ENCODE measurements at places on chromosomes 7 and 10.

DNA sequence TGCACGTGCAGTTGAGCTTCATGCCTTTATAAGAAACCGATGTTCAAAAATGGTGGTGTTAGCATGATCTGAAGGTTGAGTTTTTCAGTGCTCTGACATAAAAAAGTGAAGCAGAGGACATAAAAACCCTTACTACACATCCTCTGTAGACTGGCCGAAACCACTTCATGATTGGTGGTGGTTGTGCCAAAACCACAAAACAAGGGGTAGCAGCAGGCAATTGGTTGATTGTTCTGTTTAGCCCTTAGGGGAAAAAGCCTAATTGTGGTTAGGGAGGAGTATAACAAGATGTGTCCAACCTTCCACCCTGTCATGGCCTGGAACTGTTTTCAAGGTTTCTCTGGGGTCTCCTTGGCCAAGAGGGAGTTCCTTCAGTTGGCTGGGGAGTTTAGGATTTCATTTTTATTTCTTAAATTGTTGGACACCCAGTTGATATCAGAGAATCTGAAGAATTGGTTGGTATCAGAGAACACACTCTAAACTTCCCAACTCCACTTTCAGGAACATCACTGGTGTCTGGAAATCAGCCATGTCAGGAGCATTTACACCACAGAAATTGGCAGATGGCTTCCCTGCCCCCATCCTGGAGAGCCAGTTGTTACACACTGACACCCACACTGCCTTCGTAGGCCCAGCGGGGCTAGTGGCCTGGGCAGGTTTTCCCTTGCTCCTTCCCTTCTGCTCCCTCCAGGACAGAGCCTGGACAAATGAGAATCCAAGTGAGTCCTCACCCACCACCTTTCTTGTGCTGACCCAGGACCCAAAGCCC, 18.8 kb downstream of the MRPS24 start:
- DNase-seq, result no peak

GRCh38 chr7:3861941-3862340, 560.9 kb downstream of the SDK1 start:
- no peak for DNase-seq

DNA sequence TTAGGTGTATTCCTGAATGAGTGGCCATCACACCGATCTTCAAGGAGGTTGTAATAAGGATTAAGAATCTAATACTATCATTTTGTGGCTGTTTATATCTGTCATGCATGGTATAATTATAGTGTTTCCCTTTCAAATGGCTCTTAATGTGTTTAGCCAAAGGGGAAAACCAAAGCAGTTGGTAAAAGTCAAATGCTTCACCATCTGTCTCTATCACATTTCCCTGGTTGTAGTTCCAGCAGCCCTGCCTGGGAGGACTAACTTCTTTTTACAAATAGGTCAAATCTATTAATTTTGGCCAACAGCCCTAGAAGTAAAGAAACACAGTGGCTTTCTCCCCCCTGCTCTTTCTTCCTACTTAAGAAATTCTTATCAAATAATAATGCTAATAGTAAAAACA, 56.7 kb downstream of the ZNF365 start:
- DNase-seq, result no peak

- DNase-seq, result no peak
Measured at GRCh38 chr7:141640239-141640840, 61.6 kb downstream of the DENND11 start.

DNA sequence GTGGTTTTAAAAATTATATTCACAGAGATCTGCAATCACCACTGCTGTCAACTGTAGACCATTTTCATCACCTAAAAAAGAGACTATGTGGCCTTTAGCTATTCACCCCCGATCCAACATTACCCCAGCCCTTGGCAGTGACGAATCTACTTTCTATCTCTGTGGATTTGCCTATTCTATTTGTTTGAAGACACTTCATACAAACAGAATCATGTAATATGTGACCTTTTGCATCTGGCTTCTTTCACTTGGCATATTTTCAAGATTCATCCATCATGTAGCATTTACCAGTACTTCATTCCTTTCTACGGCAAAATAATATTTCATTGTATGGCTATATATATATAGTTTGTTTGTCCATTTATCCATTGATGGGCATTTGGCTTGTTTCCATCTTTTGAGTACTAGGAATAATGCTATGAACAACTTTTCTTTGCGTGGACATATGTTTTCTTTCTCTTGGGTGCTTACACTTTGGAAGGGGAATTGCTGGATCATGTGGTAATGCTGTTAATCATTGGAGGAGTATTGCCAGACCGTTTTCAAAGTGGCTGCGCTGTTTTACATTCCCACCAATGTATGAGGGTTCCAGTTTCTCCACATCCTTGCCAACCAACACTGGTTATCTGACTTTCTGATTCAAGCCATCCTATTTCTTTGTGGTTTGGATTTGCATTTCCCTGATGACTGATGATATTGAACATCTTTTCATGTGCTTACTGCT, 22.3 kb downstream of the ADAMTS14 start:
- no peak for DNase-seq

- no peak for DNase-seq
Measured at GRCh38 chr7:21984042-21984441, 38.3 kb upstream of the CDCA7L start.

DNA sequence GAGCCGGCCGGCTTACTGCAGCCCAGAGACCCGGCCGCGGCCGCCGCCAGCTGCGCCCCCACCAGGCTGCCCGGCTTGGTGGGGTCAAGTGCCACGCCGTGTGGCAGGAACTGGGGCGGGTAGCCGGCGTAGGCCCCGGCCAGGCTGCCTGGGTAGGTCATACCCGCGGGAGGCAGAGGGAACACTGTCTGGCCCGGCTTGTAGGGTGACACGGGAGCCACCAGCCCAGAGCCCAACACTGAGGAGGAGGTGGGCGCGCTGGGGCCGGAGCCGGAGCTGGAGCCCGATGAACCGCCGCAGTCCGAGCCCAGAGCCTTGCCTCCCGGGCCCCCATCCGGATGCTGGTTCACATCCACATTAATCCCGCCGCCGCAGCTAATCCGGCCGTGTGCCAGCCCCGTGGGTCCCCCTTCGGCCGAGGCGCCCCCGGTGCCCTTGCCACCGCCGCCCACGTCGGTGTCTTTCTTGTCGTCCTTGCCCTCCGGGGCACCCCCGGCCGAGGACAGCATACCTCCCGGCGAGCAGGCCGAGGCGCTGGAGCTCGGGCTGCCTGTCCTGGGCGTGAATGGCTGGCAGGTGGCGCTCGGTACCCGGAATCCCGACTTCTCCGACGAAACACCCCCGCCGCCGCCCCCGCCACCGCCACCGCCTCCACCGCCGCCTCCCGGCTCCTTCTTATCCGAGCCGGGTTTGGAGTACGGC, 2.0 kb downstream of the ZNF503 start:
- no peak for DNase-seq

DNA sequence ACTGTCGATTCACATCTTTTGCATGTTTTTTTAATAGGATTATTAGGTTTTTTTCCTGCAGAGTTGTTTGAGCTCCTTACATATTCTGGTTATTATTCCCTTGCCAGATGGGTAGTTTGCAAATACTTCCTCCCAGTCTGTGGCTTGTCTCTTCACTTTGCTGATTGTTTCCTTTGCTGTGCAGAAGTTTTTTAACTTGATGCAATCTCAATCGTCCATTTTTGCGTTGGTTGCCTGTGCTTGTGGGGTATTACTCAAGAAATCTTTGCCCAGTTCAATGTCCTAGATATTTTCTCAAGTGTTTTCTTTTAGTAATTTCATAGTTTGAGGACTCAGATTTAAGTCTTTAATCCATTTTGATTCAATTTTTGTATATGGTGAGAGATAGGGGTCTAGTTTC, 95.4 kb downstream of the TBXAS1 start:
- no peak for DNase-seq

DNA sequence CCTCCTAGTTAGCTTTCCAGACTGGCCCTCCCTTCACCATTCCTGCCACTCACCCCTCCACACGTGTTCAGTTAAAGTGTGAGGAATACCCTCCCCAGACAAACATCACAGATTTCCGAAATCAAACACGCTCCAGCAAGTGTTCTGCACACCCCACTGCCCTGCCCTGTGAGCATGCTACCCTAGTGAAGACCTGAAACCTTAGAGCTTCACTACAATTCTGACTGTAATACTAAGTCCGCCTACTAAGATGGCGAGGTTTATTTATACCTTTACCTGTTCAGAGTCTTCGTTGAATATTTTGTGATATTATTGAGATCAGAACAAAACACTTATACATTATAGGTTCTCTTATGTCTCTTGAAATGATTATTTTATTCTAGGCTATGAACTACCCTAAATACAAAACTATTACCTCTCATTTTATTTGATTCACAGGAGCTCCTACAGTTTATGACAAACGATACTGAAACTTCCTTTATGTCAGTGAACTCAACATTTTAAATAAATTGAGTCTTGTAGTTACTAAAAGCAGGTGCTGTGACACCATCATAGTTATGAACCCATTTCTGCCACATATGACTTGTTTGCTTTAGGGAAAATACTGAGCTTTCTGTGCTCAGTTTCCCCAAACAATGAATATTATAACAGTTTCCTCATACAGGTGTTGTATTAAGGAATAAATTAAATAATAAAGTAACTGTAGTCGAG, 8.6 kb downstream of the SCIN start:
- no peak for DNase-seq

GRCh38 chr10:110209926-110210673, 2.7 kb downstream of the MXI1 start:
- DNase-seq, result peak; percentile 61

DNA sequence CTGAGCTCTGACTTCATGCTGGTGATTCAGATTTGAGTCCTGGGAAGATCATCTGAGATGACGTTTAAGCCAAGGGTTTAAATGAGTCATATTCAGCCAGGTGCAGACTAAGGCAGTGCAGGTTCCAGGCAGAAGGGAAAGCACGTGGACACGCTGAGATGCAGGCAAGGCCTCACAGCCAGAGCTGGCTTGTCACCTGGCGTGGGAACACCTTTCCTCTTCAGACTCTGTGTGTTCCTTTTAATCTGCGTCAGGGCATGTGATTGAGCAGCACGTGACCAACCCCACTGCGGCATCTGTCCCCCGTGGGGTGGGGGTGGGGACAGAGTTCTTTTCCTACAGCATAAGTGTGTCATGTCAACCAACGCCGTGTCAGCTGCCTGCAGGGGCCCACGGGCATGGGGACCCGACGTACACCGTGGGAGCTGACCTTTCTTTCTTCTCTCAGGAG, 10.7 kb upstream of the IDI2 start:
- no peak for DNase-seq

DNA sequence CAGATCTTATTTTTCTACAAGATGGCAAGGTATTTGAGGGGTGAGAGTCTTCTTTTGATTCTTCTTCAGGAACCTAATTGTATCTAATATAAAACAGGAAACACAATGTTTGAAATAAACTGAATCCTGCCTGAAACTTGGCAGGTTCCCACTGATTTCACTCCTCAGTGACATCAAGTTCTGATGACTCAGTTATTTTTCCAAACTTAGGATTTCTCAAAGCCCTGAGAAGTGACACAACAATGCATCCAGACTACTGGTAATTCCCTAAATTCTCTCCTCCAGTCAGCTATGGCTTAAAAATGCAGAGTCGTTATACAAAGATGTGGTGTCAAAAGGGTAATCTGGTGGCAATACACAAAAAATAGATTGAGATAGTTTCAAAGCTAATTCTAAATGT, 80.9 kb downstream of the ABLIM1 start:
- DNase-seq, result no peak

DNA sequence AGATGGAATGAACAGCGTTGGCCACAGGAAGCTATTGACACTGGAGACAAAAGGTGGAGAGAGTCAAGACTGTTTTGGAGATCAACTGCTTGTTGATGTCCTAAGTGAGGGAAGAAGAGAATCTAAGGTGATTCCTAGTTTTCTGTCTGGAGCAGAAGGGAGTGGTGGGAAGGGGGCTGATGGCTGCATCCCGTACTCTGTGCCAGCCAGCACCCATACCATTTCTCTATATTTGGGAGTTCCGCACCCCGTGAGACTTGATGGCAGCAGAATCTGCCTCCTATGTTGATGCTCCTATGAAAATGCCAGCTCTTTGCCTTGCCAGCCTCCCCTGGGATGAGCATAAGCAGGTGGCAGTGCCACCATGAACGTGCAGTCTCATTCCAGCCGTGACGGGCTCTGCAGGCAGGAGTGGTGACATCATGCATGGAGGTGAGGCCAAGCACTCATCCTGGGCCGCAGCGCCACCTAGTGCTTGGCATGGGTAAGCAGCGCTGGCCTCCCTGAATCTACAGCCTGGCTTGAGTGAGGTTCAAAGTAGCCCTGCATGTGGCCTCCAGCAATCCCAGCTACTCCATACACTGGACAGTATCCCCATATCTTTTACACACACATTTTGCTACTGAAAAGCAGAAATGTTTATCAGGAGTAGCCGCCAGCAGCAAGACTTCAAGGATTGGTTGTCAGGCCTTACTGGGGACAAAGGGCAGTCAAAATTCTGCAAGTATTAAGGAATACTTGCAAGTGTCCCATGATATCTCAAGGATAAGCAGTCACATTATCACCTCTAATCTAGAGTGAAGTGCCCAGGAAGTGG, 43.0 kb downstream of the PODXL start:
- peak; percentile 53 for DNase-seq

- no peak for DNase-seq
Measured at GRCh38 chr7:128874140-128875031, 11.7 kb downstream of the ATP6V1F start.

GRCh38 chr7:32273297-32273696, 203.1 kb upstream of the PDE1C start:
- DNase-seq, result no peak

DNA sequence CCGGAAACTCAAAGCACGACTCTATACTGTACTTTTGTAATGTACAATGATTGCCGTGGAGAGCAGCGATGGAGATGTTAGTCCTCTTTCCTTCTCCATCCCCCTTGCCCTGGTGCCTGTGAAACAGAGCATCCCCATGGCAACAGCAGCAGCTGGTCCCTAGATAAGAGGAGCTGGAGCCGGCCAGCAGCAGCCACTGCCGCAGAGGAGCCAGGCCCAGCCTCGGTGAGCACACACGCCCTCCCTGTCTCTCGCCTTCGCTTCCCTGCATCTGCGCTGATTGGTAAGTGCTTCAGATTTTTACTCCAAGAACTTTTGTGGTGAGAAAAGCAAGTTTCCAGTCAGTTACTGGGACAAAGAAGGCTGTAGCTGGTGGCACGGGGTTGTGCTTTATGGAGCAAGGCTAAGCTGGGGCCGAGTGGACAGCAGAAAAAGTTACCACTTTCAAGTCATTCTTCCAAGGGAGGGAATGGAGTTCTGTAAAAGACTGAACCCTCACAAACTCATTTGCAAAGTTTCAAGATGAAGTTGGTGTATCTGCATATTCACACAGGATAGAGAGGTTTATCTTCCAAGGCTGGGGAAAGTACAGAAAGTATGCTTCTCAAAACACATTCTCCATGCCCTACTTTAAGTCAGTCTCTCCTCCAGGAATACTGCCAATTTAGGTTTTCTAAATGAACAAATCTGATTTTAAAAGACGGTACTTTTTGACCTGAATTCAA, at the start of gene PPP1R17:
PPP1R17 (plus strand) TSS at position 192 of the 725 bp plus-strand sequence. CDS start 5,227 bp downstream, outside the sequence.
- no peak for DNase-seq

All from activated T-helper 1 cell treated with Interleukin-2 at 50 U/mL for 16 hours (primary cell).